Activated CD8-positive, alpha-beta T cell treated with anti-CD3 and anti-CD28 coated beads for 36 hours (primary cell): ENCODE measurements at places on chromosomes 2 and 18.

GRCh38 chr18:63924551-63924950 lies 16.8 kb downstream of the SERPINB10 start:
- no peak overlapping the region for H3K27ac ChIP-seq
- no peaks in the 10 kb centered on the region for H3K36me3 ChIP-seq
- no peak for DNase-seq
- no peaks in the 10 kb centered on the region for H3K4me1 ChIP-seq
- no peak overlapping the region for H3K4me3 ChIP-seq

DNA sequence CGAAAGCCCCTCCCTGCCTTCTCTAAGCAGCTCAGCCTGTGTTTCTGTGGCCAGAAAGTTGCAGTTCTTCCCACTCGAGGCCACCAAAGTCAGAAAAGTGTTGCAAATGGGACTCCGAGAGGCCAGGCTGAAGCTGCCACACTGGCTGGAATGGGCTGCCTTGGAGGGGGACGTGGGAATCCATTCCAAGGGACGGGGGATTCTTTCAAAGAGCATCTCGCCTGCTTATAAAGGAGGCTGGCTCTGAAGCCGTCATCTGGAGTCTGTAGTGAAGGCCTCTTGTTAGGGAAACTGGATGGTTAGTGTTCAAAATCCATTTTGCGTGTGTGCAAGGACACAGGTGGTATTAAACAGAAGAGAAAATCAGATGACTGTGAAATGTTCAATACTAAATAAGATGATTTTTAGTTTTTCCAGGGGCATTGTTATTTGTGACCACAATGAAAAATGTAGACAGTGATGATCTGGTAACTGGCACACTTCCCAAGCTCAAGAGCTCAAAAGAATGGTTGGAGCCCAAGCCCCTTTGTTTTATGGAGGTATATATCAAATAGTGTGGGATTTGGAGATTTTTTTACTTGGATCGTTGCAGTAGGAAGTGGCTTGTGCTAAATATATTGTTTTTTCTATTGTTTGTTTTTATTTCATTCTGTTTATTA lies 782 bp downstream of the FAM228B start:
- H3K4me3 ChIP-seq = peak overlapping the region; percentile 78
- peak overlapping the region; percentile 70 for H3K27ac ChIP-seq
- peaks cover 17% of the 10 kb centered on the region for H3K4me1 ChIP-seq
- no peaks in the 10 kb centered on the region for H3K36me3 ChIP-seq
- DNase-seq = no peak

DNA sequence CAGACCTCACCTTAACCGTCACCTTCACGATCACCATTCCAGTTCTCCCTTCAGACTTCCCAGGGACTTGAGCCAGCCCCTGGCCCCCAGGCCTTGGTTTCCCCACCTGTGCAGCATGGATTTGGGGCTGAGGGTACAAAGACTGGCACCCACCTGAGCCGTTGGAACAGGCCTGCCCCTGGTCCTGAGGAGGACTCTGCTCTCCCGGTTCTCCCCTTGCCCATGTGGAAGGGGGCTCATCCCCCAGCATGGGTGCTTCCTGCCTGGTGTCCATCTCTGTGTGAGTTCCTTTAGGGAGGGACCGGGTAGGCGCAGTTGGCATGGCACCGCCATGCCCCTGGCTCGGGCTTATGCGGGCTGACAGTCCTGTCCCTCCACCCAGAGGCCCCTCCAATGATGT lies 10.9 kb upstream of the GPR35 start:
- no peak overlapping the region for H3K27ac ChIP-seq
- H3K4me1 ChIP-seq = peaks cover 10% of the 10 kb centered on the region
- no peak overlapping the region for H3K4me3 ChIP-seq
- DNase-seq = no peak

DNA sequence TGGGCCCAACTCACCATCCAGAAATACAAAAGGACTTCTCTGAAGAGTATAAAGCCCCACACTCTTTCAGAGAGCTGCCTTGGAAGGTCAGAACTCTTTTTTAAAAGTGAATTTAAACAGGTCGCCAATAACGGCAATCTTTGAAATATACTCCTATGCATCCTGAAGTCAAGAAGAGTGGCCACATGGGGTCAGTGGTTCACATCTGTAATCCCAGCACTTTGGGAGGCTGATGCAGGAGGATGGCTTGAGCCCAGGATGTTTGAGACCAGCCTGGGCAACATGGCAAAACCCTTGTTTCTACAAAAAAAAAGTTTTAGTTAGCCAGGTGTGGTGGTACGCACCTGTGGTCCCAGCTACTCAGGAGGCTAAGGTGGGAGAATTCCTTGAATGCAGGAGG lies 68.1 kb upstream of the FZD7 start:
- peaks cover 2% of the 10 kb centered on the region for H3K27me3 ChIP-seq
- no peaks in the 10 kb centered on the region for H3K36me3 ChIP-seq
- no peak for DNase-seq
- H3K27ac ChIP-seq = no peak overlapping the region
- H3K4me3 ChIP-seq = no peak overlapping the region

DNA sequence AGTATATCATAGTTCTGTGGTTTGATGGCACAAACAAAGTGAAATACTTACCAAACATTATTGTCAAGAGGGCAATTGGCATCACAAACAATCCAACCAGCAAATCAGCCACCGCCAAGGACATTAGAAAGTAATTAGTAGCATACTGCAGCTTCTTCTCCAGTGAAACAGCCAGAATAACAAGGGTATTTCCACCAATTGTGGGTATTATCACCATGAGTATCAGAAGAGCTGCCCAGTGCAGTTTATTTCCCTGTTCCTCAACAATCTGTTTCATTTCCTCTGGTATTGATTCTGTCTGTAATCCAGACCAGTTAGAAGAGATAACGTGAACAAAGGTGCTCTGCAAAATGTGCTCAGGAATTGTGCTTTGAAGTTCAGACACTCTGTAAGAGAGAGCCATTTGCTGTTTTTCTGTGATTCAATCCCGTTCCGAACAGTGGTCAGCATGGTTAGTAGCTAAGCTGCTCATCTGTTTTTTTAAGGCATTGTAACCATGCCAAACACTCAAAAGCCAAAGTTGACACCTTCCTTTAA lies 1.4 kb downstream of the HTR2B start:
- H3K4me1 ChIP-seq = peaks cover 20% of the 10 kb centered on the region
- H3K36me3 ChIP-seq = peaks cover 6% of the 10 kb centered on the region
- H3K27me3 ChIP-seq = no peaks in the 10 kb centered on the region
- H3K27ac ChIP-seq = no peak overlapping the region

DNA sequence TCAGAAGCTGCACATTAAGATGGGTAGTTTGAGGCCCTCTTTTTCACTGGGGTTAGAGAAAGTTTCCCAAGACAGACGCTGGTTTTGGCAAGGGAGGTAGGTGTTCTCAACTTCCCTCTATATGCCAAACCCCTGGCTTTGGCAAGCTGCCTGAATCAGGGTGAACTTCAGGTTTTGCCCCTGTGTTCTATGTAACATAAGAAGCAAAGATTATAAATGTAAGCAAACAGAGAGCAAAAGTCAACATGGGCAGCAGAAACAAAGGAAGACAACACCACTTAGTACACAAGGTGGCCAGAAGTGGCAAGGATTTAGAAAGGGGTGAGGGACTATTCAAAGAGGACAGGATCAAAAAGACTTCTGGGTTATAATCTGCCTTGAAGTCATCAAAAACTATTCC lies 70.5 kb upstream of the TFCP2L1 start:
- no peak overlapping the region for H3K4me3 ChIP-seq
- H3K4me1 ChIP-seq = no peaks in the 10 kb centered on the region
- DNase-seq = no peak
- peaks cover 18% of the 10 kb centered on the region for H3K36me3 ChIP-seq
- H3K27me3 ChIP-seq = no peaks in the 10 kb centered on the region

- H3K27ac ChIP-seq = no peak overlapping the region
- no peaks in the 10 kb centered on the region for H3K27me3 ChIP-seq
- DNase-seq = no peak
Measured at GRCh38 chr2:2575181-2575577, 244.1 kb upstream of the MYT1L start.

DNA sequence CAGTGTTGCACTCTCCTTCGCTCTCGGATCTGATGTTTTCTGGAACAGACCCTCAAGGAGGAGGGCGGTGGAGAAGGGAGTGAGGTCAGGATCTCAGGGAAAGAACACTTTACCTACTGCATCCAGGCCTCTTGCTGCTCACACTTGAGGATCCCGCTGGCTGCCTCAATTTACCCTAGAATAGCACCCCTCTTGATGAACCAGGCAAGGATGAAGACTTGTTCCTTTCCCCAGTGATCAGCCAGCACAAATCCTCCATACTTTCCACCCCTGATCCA lies 14.2 kb downstream of the WNT10A start:
- H3K36me3 ChIP-seq = peaks cover 12% of the 10 kb centered on the region
- no peak for DNase-seq
- peaks cover 61% of the 10 kb centered on the region for H3K4me1 ChIP-seq
- H3K27me3 ChIP-seq = peaks cover 16% of the 10 kb centered on the region

- H3K27ac ChIP-seq = no peak overlapping the region
- H3K27me3 ChIP-seq = peaks cover 2% of the 10 kb centered on the region
- no peaks in the 10 kb centered on the region for H3K4me1 ChIP-seq
- H3K36me3 ChIP-seq = no peaks in the 10 kb centered on the region
- H3K4me3 ChIP-seq = no peak overlapping the region
Measured at GRCh38 chr18:79011300-79011870, 31.8 kb downstream of the SALL3 start.

- peak; percentile 10 for DNase-seq
- peaks cover 17% of the 10 kb centered on the region for H3K4me1 ChIP-seq
- peak within 1 kb of the TSS; percentile 10 for H3K27ac ChIP-seq
- H3K4me3 ChIP-seq = peak within 1 kb of the TSS; percentile 34
Measured at GRCh38 chr2:227813562-227814353, at the start of gene CCL20. Gene CCL20, plus strand, starts transcription at chr2:227813842. Its CDS starts 70 bp downstream, at chr2:227813912.

GRCh38 chr2:64524604-64525316 lies 632 bp downstream of the AFTPH start:
- peaks cover 37% of the 10 kb centered on the region for H3K4me1 ChIP-seq
- H3K4me3 ChIP-seq = peak overlapping the region; percentile 99
- DNase-seq = peak; percentile 62
- H3K27me3 ChIP-seq = no peaks in the 10 kb centered on the region

DNA sequence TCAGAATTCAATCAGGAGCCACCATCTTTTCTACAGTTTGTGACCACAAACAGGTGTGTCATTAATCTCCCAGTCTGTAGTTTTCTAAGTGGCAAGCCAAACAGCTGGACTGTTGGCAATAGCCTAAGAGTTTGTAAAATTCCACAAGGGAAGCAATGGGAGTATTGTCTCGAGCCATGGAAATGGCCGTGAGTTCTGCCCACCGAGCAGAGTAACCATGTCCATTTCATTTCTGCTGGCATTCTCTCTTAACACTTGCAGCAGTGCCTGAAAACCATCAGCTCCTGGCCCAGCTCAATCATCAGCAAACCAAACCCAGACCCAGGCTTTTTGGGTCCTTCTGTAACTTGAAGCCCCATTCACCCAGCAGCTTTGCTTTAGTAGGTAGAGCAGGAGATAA lies 387.8 kb upstream of the CDH7 start:
- no peaks in the 10 kb centered on the region for H3K27me3 ChIP-seq
- no peaks in the 10 kb centered on the region for H3K36me3 ChIP-seq
- H3K4me1 ChIP-seq = no peaks in the 10 kb centered on the region

GRCh38 chr2:32284321-32284720 lies 6.6 kb downstream of the YIPF4 start:
- H3K4me1 ChIP-seq = peaks cover 48% of the 10 kb centered on the region
- no peak overlapping the region for H3K27ac ChIP-seq
- H3K4me3 ChIP-seq = no peak overlapping the region

DNA sequence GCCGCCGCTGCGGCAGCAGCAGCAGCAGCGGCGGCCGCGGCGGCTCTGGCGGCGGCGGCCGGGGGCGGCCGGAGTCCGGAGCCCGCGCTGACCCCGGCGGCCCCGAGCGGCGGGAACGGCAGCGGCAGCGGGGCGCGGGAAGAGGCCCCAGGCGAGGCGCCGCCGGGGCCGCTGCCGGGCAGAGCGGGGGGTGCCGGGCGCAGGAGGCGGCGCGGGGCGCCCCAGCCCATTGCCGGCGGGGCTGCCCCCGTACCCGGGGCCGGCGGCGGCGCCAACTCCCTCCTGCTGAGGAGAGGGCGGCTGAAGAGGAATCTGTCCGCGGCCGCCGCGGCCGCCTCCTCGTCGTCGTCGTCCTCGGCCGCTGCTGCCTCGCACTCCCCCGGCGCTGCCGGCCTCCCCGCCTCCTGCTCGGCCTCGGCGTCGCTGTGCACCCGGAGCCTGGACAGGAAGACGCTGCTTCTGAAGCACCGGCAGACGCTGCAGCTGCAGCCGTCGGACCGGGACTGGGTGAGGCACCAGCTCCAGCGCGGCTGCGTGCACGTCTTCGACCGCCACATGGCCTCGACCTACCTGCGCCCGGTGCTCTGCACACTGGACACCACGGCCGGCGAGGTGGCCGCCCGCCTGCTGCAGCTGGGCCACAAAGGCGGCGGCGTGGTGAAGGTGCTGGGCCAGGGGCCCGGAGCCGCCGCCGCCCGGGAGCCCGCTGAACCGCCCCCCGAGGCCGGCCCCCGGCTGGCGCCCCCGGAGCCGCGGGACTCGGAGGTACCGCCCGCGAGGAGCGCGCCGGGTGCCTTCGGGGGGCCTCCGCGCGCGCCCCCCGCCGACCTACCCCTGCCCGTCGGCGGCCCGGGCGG lies 646 bp downstream of the PHLPP1 start:
- peaks cover 2% of the 10 kb centered on the region for H3K36me3 ChIP-seq
- H3K27ac ChIP-seq = peak overlapping the region; percentile 46
- H3K4me1 ChIP-seq = peaks cover 42% of the 10 kb centered on the region
- DNase-seq = peak; percentile 74
- H3K4me3 ChIP-seq = peak overlapping the region; percentile 82
- H3K27me3 ChIP-seq = peaks cover 1% of the 10 kb centered on the region

- H3K27ac ChIP-seq = no peak overlapping the region
- no peaks in the 10 kb centered on the region for H3K36me3 ChIP-seq
- peaks cover 51% of the 10 kb centered on the region for H3K4me1 ChIP-seq
- DNase-seq = no peak
Measured at GRCh38 chr18:48798334-48799245, 152.2 kb downstream of the SMAD7 start.

DNA sequence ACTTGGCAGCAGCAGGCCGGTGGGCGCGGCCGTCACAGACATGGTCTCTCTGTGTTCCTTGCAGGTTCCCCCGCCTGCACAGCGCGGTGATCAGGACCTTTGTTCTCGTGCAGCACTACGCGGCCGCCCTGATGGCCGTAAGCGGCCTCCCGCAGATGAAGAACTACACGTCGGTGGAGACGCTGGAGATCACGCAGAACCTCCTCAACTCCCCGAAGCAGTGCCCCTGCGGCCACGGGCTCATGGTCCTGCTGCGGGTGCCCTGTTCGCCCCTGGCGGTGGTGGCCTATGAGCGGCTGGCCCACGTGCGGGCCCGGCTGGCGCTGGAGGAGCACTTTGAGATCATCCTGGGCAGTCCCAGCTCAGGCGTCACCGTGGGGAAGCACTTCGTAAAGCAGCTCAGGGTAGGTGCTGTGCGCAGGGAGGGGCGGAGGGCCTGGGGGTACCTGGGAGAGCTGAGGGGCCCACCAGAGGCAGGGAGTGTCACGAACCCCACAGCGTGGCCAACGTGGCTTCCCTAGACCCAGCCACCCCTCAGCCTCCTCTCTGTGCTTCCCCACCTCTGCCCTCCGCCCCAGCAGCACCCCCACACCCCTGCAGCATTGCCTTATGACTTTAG lies 59.3 kb downstream of the NTSR2 start:
- H3K36me3 ChIP-seq = no peaks in the 10 kb centered on the region
- DNase-seq = no peak
- H3K4me1 ChIP-seq = no peaks in the 10 kb centered on the region
- H3K27ac ChIP-seq = no peak overlapping the region
- H3K27me3 ChIP-seq = no peaks in the 10 kb centered on the region

- peaks cover 12% of the 10 kb centered on the region for H3K36me3 ChIP-seq
- peak; percentile 12 for DNase-seq
Measured at GRCh38 chr2:171136024-171136423, 24.7 kb downstream of the TLK1 start.
